Suppressor macrophage treated with lipopolysaccharide for 1 hour (primary cell): ENCODE measurements at places on chromosomes 3 and 15.

- DNase-seq: no peak
Measured at GRCh38 chr15:85063522-85064079, 81.9 kb downstream of the PDE8A start.

DNA sequence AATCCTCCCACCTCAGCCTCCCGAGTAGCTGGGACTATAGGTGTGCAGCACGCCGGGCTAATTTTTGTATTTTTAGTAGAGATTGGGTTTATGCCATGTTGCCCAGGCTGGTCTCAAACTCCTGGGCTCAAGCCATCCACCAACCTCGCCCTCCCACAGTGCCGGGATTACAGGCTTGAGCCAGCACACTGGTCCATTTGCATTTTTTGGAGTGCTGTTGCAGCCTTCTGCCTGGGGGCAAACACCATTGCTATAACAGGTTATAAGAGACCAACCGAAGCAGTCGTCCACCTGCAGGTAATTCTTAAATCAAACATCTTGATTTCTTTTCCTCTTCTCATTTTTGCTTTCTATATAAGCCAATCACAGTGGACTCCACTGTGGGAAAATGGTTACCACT lies 27.7 kb downstream of the ACKR4 start:
- DNase-seq: no peak

- no peak for DNase-seq
Measured at GRCh38 chr3:8843347-8843746, 73.9 kb upstream of the OXTR start.

DNA sequence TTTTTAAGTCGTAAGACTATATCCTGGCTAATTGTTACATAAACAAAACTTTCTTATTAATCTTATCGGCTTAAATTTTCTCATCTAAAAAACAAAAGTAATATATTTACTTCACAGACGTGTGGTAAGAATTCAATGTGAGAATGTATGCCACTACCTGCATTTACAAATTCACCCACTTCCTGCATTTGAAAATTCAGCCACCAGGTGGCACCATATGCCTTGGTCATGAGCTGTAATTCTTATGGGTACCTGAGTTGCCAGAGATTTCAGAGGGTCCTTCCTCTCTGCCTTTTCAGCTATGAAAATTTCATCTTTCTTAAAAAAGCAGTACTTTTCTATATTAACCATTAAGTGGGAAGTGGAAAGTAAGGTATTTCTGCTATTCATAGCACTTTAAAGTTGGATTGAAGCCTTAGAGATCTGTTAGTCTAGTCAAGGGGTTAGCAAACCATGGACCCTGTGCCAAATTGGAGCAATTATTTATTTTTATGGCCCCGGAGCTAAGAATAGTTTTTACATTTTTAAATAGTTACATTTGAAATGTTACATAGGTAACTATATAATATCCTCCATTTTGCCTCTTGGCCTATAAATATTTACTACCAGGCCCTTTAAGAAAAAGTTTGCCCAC lies 127.8 kb downstream of the HCN4 start:
- DNase-seq: peak; percentile 71

DNA sequence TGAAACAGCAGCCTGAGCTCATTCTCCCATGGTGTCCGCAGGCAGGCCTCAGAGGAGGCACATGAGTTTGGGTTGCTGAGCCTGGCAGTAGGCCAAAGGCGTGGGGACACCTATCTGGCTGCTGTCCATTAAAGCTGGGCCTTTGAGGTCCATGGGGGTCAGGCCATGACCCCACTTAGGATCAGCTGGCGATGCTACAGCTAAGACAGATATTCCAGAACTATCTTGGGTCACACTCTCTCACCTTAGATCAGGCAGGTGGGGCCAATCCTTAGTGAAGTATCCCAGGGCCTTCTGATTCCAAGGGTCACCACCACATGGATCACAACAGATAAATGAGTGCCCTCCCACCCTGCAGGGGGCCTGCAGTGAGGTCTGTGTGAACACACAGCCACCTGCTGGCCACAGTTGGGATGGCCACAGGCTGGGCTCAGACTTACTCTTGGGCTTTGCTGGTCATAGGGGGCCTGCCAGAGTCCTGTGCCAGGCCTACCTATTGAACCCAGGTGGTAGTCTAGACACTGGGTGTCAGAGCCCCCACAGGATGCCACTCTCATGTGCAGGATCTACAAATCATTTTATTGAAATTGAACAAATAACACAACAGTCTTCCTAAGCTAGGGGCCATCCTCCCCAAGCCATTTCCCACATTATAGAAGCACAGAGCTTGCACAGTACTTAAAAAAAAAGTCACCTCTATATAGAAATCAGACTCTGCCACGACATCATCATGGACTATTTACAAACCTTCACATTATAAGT lies 2.0 kb upstream of the HYAL2 start:
- DNase-seq: peak; percentile 85

DNA sequence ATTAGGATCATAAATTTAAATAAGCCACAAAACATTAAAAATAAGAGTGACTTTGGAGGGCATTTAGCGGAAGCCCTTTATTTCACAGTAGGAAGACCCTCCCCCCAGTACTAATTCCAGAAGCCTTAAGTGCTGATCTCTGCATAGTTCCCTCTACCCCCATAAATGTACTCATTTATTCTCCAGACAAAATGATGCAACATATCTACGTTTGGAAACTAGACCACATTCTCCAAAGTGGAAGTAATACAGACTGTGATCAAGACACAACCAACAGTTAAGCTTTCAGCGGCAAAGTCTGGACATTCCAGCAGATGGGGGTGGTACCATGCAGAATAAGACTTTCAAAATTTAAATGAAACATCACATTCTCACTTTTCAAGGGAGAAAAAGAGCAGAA lies 44.8 kb upstream of the RPS17 start:
- peak; percentile 73 for DNase-seq

GRCh38 chr3:41682382-41682781 lies 279.5 kb downstream of the ULK4 start:
- no peak for DNase-seq

GRCh38 chr3:104297617-104298016 lies 1069.1 kb upstream of the ALCAM start:
- no peak for DNase-seq

DNA sequence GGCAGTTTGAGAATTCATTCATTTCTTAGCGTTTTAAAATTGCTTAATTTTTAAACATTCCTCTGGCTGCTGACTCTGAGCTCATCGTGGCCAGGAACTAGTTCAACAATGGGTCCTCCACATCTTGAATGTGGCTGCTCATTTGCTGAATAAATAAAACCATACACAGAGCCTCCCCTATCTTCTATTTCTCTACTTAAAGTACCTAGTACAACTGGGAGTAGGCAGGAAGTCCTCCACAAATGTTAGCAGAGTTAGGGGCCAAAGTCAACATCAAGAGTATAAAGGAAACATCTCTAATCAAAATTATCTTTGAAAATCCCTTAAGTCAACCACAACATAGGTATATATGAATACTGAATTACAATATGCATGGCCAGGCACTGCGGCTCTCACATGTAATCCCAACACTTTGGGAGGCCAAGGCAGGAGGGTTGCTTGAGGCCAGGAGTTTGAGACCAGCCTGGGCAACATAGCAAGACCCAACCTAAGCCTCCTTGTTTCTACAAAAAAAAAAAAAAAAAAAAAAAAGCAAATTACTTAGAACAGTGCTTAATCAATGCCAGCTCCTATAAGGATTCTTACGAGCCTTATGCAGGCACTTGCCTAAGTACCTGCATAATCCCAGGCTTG lies 57.5 kb upstream of the LMOD3 start:
- DNase-seq: no peak

GRCh38 chr15:101307897-101308603 lies 13.0 kb upstream of the SNRPA1 start:
- DNase-seq: no peak
